ENCODE measurements at places on chromosomes 2 and 18.

DNA sequence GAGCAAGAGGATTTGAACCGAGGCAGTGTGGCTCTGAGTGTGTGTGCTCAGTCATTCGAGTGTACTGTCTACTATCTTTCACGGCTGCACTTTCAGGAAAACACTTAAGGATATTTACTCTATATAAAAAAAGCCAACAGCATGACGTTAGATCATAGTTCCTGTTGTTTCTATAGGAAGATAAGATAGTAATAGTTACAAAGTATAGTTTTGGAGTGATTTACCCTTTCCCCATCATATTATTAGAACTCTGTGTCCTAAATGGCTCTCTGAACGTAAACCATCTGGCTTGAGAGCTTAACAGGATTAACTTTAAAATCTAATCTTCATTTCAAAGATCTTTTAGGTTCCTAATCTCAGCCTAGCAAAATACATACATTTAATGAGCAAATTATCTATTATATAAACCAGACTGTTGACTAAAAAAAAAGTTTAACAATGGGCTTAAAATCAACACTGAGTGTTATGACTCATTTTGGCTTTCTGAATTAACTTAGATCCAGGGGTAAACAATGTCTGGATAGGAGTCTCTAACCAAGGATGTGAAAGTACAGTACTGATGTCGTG, 150.3 kb upstream of the DNMT3A start:
- no peak for DNase-seq

GRCh38 chr2:96524482-96525210, 11.9 kb upstream of the ARID5A start:
- no peak for DNase-seq

- DNase-seq = no peak
Measured at GRCh38 chr2:102014041-102014345, 22.2 kb downstream of the IL1R2 start.

- no peak for DNase-seq
Measured at GRCh38 chr2:200184748-200185627, 121.5 kb upstream of the SPATS2L start.

GRCh38 chr18:3526421-3527354, 76.7 kb downstream of the TGIF1 start:
- no peak for DNase-seq

- no peak for DNase-seq
Measured at GRCh38 chr18:57819119-57819518, 16.0 kb upstream of the ATP8B1 start.

- DNase-seq = peak; percentile 29
Measured at GRCh38 chr2:165015052-165015642, 59.8 kb upstream of the SLC38A11 start.

- no peak for DNase-seq
Measured at GRCh38 chr18:11256251-11256650, 106.9 kb upstream of the PIEZO2 start.

DNA sequence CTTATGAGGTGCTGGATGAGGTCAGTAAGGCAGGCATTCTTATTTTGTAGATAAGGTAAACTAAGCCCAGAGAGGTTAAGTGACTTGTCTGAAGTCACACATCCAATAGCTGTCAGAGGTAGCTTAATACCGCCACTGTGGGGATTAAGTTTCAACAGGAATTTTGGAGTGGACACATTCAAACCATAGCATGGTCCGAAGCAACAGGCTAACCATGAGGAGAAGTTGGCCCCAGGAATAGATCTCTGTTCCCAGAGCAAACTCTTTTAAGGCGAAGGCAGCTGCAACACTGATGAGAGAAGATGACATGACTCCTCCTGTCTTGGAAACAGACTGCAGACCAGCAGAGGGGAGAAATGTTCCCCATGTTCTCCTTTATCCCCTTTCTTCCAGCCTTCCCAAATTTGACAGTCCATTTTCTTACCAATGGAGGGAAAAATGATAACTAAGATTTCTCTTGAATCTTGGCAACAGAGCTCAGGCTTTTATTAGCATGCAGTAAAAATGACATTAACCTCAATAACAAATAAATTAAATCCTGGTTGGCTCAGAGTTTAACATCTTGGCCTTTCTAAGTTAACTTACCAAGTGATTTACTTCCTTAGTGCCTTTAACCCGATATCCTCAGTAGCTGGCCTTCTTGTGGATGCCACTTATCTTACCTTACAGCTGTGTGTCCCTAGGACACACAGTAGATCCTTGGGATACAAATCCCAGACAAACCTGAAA, 67.9 kb upstream of the STPG4 start:
- DNase-seq = no peak

DNA sequence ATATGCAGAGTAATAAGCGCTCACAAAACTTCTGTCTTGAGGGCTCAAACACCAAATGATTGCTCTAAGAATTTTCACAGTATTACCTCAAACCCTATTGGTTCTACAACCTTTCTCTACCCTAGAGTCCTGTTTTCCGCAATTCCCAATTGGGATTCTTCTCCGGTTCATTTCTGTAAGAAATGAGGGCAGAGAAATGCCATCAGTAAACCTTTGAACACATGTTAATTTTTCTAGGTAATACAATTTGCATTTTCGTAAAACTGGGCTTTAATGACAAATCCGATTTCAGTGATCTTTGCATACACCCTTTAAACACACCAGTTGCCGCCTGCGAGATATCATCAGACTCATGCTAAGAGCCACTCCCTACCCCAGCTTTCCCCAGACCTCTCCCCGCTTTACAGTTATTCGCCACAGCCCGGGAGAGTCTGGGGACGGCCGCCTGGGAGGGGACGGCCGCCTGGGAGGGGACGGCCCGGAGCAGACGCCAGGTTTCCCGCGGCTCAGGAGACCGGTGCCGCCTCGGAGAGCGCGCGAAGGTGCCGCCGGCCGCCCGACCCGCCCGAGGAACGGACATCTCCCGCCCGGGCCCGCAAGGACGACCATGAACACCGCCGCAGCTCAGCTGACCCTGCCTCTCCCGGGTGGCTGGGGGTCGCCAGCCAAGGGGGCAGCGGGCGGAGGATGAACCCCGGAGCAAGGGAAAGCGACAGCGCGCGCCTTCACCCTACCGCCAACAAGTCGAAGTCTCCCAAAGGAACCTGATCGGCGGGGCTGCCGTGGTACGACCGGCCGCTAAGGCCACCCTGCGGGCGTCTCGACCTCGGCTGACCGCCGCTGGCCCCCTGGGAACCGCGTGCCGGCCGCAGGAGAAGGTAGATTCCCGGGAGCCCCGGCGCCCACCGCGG, 463 bp downstream of the SMC6 start:
- no peak for DNase-seq

GRCh38 chr2:112942654-112943002, 31.7 kb downstream of the IL37 start:
- DNase-seq = no peak

DNA sequence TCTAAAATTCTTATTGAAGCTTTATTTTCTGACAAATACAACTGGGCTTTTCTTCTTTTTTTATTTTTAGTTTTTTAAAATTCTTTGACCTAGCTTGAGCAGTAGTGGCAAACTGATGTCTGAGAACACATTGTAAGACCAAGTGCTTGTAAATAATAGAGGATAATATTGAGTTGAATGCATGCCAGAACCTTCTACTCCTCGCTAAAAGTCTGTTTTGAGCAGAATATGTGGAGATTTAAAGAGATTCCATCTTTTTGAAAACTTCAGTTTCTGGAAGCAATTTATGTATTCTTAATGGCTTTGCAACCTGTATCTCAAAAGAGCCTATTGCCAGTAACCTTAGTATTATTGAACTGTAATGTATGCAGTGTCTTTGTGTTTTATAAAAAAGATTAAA, 148.3 kb downstream of the KCNJ3 start:
- DNase-seq = no peak

DNA sequence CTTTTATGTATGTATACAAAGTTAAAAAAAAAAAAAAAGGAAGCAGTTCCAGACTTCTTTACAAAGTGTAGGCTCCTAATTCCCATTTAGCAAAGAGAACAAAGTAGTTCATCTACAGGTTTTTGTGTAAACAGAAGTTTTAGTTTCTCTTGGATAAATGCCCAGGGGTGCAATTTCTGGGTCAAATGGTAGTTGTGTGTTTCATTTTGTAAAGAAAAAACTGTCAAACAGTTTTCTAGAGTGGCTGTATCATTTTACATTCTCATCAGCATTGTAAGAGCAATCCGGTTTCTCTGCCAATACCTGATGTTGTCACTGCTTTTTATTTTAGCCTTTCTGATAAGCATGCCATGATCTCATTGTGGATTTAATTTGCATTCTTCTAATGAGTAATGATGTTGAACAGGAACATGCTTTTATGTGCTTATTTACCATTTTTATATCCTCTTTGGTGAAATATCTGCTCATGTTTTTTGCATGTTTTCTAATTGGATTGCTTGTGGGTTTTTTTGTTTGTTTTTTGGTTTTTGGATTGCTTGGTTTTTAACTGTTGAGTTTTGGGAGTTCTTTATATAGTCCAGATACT, 16.6 kb upstream of the PSME4 start:
- no peak for DNase-seq

DNA sequence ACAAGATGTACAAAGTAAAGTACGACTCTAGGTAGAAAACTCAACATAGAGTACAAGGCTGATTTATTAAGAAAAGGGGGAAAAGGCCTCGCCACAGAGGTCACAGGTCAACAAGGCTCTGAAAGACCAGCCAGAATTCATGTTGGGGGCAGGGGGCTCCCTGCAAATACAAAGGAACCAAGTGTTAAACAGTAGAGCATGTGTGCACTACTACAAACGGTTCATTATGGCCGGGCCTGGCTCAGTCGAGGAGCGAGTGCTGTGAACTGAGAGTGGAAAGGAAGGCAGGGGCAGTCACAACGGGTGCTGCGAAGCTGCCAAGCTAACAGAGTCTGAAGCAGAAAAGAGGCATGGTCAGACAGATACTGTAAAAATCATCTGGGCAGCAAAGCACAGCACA, 77.1 kb downstream of the MBOAT2 start:
- DNase-seq = no peak

GRCh38 chr2:146748046-146748445, 1096.8 kb upstream of the ACVR2A start:
- no peak for DNase-seq

- no peak for DNase-seq
Measured at GRCh38 chr18:46109386-46109785, 5.2 kb downstream of the HAUS1 start.
